Placental epithelial cell (primary cell): ENCODE measurements at places on chromosomes 2 and 18. TPM values are rescaled to one million over a fixed set of nuclear protein-coding genes. Genes with fewer than 3 reads are reported as not detected.

The STON1 gene
- 6.0 and 8.6 TPM in 2 replicates for total RNA-seq

The REG3G gene
- not detected in 2 replicates for total RNA-seq

The MBD2 gene
- 26.8 and 31.4 TPM in 2 replicates for total RNA-seq

The NT5C1B gene
- not detected in 2 replicates for total RNA-seq

The PSMA8 gene
- 1.4 TPM in 1 of 2 replicates, not detected in the other for total RNA-seq

The INPP5D gene
- total RNA-seq = 10.2 and 25.6 TPM in 2 replicates

The CHCHD5 gene
- total RNA-seq = 10.6 and 11.3 TPM in 2 replicates

The FBLN7 gene
- 4.6 and 26.7 TPM in 2 replicates for total RNA-seq

The SCYGR4 gene
- not detected in 2 replicates for total RNA-seq

The CAVIN2 gene
- 1.6 and 4.2 TPM in 2 replicates for total RNA-seq

The QPCT gene
- total RNA-seq = 47.6 and 60.9 TPM in 2 replicates

The CHRND gene
- total RNA-seq = not detected in 2 replicates

The ST8SIA5 gene
- total RNA-seq = not detected in 2 replicates

The OXER1 gene
- 1.1 and 2.0 TPM in 2 replicates for total RNA-seq

The ERFE gene
- total RNA-seq = not detected in 2 replicates

The DIPK1C gene
- total RNA-seq = not detected in 2 replicates

The SMCHD1 gene
- total RNA-seq = 39.1 and 66.7 TPM in 2 replicates

The STAMBP gene
- total RNA-seq = 21.2 and 37.1 TPM in 2 replicates

The MC2R gene
- not detected in 2 replicates for total RNA-seq

The DDX18 gene
- 29.8 and 42.6 TPM in 2 replicates for total RNA-seq

The TMEM17 gene
- 0.87 and 1.6 TPM in 2 replicates for total RNA-seq

The CD207 gene
- total RNA-seq = not detected in 2 replicates

The GKN1 gene
- not detected in 2 replicates for total RNA-seq

The BBS5 gene
- total RNA-seq = 2.0 and 5.1 TPM in 2 replicates
